ENCODE measurements at places on chromosomes 5 and 9. TPM values are rescaled to one million over a fixed set of nuclear protein-coding genes. Genes with fewer than 3 reads are reported as not detected.

CCIN gene
- not detected for total RNA-seq

CNTNAP3 gene
- 4.9 TPM for total RNA-seq

PCDHGC4 gene
- 0.11 TPM for total RNA-seq

PALM2AKAP2 gene
- 0.75 TPM for total RNA-seq

PCDHB6 gene
- 0.21 TPM for total RNA-seq

IFNE gene
- not detected for total RNA-seq

F12 gene
- 6.0 TPM for total RNA-seq

TSSK1B gene
- not detected for total RNA-seq

DAPK1 gene
- total RNA-seq, result 31.4 TPM

PCDHA1 gene
- total RNA-seq, result 0.48 TPM

GPR21 gene
- 0.24 TPM for total RNA-seq

SLC28A3 gene
- not detected for total RNA-seq

LECT2 gene
- total RNA-seq, result not detected
